ENCODE measurements at places on chromosomes 7 and 10.

DNA sequence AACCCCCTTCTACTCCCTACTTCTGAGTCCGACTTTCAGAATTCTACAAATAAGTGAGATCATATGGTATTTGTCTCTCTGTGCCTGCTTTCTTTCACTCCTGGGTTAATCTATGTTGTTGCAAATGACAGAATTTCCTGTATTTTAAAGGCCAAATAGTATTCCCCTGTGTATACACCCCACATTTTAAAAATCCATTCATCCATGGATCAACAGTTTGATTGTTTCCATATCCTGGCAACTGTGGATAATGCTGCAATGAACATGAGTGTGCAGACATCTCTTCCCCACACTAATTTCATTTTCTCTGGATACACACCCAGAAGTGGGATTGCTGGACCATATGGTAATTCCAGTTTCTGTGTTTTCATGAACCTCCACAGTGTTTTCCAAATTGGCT, 225.8 kb upstream of the TCERG1L start:
- no peak for DNase-seq

- no peak for DNase-seq
Measured at GRCh38 chr7:45224832-45225231, 67.2 kb downstream of the RAMP3 start.

GRCh38 chr7:40447345-40447744, 312.5 kb downstream of the SUGCT start:
- DNase-seq: no peak

DNA sequence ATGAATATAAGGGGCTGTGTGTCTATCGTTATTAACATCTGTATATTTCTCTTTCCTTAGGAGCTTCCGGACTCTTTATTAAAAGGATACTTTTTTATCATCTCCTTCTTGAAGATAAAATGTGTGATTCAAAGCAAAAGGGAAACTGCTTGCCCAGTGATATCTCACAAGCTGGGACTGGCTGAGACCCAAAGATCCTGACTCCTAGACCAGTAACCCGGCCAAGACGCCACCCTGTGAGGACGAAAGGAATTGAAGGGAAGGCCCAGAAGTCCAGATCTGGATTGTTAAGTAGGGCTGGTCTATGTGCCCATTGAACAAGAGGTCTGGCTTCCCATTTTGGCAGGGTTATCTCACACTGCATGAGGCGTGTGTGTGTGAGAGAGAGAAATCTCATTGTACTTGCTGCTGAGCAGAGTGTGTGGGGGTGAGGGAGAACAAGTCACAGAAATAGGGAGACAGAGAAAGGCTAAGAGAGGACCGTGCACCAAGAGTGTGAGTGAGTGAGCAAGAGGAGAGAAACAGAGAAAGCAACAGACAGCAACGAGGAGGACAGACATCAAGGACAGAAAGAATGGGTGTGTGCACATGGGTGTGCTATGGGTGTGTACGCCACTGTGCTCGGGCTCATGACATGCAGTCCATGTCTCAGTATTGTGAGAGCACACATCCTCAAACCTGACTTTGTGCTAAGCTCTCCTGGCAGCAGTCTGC, 75.4 kb downstream of the PLXNA4 start:
- DNase-seq: no peak

DNA sequence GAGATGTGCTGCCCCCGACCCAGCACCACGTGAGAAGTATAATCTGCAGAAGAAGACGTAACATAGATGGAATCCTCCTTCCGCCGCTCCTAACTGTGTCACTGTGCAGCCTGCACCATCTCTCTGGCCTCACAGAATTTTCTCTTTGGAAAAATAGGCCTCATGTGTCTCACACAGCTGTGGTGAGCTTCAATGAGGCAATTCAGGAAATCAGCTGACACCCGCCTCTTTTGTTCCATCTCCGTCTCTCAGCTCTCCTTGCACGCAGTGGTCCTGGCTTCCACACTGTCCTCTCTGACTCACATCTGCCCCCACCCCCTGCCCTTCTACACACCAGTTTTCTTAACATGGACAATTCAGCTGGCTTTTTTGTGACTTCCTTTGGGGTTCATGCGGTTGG, 7.2 kb downstream of the C10orf90 start:
- no peak for DNase-seq
